ENCODE measurements at places on chromosomes 7 and 10. TPM values are rescaled to one million over a fixed set of nuclear protein-coding genes. Genes with fewer than 3 reads are reported as not detected.

The FAM13C gene
- 0.10 TPM for total RNA-seq

The LIPJ gene
- not detected for total RNA-seq

The FOXK1 gene
- total RNA-seq, result 37.9 TPM

DNA sequence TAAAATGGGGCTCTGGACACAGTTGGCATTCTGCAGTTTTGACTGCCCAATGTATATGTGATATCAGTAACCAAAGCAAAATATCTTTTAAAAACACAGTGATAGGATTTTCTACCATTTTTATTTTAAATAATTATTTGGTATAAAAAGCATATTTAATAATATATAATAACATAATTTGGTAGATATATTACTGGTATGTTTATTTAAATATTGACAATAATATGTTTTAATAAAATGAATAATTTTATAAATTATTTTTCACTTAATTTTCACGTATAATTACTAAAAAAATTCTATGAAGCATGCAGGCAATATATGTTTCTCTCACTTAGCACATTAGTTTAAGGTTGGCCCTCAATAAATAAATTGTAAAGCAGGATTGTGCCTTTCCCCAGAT, 269.1 kb downstream of the PRKG1 start:
- no peak for DNase-seq

DNA sequence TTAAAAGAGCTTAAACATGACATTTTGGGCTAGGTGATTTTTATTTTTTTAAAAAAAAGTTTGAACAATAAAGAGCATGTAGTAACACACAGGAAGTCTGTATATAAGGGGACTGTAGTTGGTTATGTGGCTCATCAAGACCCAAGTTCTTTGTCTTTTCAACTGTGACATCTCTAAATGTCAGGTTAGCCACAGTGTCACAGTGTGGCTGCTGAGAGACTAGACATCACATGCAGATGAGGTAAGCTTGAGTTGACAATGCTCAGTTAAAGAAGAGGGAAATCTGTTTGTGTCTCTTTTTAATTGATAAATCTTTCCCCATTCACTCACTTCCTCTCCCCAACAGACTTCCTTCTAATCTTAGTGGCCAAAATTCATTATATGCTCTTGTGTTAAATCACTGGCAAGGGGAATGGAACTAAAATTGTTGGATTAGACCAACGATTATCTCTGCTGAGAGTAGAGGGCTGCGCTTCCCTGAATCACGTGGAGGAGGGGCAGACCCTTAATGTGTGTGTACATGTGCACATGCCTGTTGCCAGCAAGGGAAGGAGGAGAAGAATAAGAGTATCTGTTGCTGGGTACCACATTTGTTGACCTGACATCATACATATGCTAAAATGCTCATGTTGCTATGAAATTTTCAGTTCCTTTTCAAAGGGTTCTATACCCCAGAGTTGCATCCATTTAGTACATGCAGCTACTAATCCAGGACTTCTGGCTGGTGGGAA, 78.3 kb downstream of the MMRN2 start:
- no peak for DNase-seq

Measured in NCI-H460 (cell line).